ENCODE measurements at places on chromosomes 1 and 21. TPM values are rescaled to one million over a fixed set of nuclear protein-coding genes. Genes with fewer than 3 reads are reported as not detected.

Gene LRRC71
- 1.3 TPM for total RNA-seq

Gene CACNA1S
- total RNA-seq: not detected

Gene XCL1
- 0.26 TPM for total RNA-seq

Gene HORMAD1
- total RNA-seq: 0.84 TPM

Gene GPATCH3
- total RNA-seq: 9.7 TPM

Gene LIN28A
- not detected for total RNA-seq

Gene SRRM1
- total RNA-seq: 113 TPM

Gene ILDR2
- 0.42 TPM for total RNA-seq

Gene PLA2G5
- total RNA-seq: 4.0 TPM

Gene KCNK2
- total RNA-seq: 16.7 TPM

DNA sequence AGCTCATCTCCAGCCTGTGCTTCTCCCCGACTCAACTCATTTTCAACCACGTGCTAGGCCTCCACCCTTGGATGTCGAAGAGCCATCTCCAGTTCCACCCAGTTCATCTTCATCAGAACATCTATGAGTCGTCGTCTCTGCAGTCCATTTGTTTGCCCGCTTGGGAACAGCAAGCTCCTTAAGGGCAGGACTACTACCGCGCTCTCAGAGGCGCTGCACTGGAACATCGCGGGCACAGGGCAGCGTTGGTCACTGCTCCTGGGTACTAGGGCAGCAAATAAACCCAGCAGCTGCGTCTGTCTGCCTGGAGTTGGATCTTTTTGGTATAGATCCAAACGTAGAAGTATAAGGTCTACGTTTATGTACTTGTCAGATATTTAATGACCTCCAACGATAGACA lies 478 bp upstream of the PRDM2 start:
- H3K4me3 ChIP-seq: peak overlapping the region; percentile 90

DNA sequence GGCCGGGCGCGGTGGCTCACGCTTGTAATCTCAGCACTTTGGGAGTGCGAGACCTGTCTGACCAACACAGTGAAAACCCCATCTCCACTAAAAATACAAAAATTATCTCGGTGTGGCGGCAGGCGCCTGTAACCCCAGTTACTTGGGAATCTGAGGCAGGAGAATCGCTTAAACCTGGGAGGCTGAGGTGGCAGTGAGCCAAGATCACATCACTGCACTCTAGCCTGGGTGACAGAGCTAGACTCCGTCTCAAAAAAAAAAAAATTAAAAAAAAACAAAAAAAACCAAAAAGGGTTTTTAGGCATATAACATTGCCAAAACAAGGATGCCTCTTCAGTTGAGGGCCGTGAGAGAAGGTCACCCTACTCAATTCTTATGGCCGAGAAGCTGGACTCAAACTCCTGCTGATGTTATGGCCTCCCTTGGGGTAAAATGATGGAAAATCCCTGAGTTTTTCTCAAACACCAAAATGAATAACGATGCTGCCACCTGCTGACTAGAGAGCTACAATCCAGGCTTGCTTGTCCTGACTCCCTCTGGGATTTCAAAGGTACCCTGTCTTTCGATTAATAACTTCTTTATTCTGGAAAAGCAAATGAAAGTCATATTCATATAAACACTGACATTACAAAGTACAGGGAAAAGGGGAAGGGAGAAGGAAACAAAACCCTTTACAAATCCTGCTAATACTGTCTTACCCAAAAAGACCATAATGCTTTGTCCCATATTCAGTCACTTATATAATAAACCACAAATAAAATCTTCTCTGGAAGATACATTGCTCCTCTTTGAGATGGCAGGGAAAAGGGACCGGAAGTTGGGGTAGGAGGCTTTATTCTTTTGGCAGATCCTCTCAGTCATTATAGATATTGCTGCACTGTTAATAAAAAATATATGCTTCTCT lies 10.7 kb downstream of the RAB42 start:
- no peaks in the 10 kb centered on the region for H3K27me3 ChIP-seq
- no peaks in the 10 kb centered on the region for H3K4me1 ChIP-seq
- no peak overlapping the region for H3K27ac ChIP-seq
- H3K4me3 ChIP-seq: no peak overlapping the region

DNA sequence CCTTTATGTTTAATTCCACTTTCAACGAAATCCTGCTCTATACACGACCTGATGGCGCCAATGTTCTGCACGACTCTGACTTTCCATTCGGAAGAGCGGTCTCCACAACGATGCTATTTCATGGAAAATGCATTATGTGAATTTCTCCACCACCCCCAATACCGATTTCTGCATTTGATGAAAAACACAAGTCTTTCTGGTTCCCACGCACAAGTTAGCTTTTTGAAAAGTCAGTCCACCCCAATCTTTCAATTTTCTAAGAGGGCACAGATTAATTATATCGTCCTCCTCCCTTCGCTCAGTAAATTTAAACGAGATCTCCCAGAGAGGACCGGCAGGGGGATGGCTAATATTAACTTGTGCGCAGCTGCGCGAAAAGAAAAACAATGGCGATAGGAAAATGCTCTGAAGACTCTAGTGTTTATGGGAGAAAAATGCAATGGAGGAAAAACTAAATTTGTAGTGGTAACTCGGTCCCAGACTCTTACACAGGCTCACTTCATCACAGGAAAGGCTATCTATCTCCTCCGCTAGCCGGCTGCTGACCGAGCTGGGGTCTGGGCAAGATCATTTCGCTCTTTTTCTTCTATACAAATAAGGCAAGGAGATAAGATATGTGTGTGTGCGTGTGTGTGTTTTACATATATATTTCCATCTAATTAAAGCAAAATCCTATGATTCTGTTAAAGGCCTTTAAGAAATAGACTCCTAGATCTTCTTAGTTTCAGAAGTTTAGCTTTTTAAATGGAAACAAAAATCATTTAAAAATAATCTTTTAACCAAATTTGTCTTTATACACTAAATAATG lies 1.2 kb upstream of the LHX8 start:
- H3K27me3 ChIP-seq: peaks cover 2% of the 10 kb centered on the region
- DNase-seq: no peak
- no peak overlapping the region for H3K4me3 ChIP-seq
- no peaks in the 10 kb centered on the region for H3K36me3 ChIP-seq

DNA sequence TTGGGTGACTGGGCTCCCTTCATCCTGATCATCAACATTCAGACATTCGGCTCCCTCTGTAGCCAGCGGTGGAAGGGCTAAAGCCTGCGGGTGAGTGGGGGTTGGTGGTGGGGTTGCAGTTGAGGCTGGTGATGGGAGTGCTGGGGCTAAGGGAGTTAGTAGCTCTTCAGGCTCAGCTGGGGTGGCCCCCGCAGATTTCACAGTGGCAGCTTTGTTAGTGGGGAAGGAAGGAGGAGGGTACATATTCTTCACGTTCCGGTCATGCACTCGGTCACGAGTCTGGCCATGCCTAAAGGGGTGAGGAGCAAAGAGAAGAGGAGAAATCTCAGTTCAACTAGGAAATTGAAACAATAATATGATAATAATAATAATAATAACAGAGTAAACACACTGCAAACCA lies 6.8 kb downstream of the PSMB4 start:
- peaks cover 17% of the 10 kb centered on the region for H3K36me3 ChIP-seq
- DNase-seq: no peak
- H3K27me3 ChIP-seq: no peaks in the 10 kb centered on the region
- no peaks in the 10 kb centered on the region for H3K4me1 ChIP-seq
- H3K4me3 ChIP-seq: no peak overlapping the region

DNA sequence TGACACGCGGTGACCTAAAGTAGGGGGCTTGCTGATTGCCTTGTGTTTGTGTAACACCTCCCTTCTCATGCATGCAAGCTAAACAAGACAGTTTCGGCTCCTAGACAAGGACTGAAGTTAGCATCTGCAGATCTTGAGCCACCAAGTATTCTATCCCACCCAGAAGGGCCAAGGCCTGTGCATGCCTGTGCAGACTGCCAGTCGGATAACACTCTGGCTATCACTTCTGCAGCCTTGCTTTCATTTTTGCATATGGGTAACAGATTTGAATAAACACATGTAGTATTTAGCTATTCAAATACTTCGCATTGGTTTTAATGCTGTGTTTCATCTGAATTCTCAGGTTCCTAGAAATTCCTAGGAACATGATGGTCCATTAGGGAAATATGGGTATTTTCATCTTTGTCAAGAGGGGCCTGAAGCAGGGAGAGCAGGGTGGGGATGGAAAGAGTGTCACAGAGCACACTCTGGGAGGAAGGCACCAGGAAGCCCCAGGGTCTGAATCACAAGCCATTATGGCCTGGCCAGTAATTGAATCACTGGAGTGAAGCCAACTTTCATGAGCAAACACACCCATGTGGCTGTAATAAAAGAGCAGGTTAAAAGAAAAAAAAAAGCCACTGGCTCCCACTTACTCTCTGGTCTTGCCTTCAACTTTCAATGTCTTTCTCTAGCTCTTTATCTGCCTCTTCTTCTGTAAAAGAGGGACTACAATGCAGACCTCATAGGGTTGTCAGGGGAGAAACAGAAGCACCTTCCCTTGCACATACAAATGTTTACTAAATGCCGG lies 28.3 kb downstream of the GADD45A start:
- H3K4me3 ChIP-seq: no peak overlapping the region
- no peaks in the 10 kb centered on the region for H3K36me3 ChIP-seq
- peak overlapping the region; percentile 56 for H3K27ac ChIP-seq
- H3K4me1 ChIP-seq: peaks cover 8% of the 10 kb centered on the region

DNA sequence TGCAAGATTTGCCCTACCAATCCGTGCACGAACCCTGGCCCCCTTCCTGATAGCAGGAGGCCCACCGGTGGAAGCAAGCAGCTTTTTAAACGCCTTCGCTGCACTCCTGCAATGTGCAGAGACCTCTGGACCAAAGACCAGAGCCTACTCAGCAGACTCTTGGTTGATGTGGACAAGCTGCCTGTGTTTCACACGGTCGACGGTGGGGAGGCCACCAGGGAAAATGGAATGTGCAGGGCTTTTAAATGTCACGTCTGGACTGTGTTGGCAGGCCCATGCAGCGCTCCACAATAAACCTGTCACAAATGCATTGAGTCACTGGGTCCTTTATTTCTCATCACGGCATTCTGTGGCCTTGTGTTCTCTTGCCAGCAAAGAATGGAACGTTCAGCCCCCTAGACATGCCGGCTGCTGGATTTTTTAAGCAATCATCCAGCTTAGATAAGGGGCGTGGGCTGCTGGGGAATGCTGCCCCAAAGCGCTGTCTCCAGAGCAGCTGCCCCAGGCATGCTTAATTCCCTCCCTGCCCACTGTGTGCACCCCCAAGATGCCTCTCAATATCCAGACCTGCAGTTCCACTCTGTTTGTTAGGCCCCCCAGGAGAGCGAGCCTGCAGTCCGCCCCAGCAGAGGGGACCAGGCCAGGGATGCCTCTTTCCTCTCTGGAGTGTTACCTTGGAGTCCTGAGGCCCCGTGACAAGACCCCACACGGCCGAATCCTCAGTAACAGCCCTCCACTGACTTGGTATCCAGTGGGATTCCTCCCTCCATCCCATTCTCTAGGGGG lies 71.3 kb downstream of the ATP5PO start:
- DNase-seq: no peak
- no peaks in the 10 kb centered on the region for H3K36me3 ChIP-seq
- H3K27me3 ChIP-seq: no peaks in the 10 kb centered on the region
- no peak overlapping the region for H3K4me3 ChIP-seq
- no peaks in the 10 kb centered on the region for H3K4me1 ChIP-seq

GRCh38 chr1:180176965-180177364 lies 22.3 kb downstream of the QSOX1 start:
- H3K27ac ChIP-seq: no peak overlapping the region
- no peaks in the 10 kb centered on the region for H3K4me1 ChIP-seq
- H3K27me3 ChIP-seq: no peaks in the 10 kb centered on the region
- H3K4me3 ChIP-seq: no peak overlapping the region
- peak; percentile 5 for DNase-seq

- no peak overlapping the region for H3K27ac ChIP-seq
- no peak overlapping the region for H3K4me3 ChIP-seq
- H3K27me3 ChIP-seq: no peaks in the 10 kb centered on the region
- no peak for DNase-seq
These were observed 21.7 kb downstream of the RCOR3 start for GRCh38 chr1:211280910-211281309.

DNA sequence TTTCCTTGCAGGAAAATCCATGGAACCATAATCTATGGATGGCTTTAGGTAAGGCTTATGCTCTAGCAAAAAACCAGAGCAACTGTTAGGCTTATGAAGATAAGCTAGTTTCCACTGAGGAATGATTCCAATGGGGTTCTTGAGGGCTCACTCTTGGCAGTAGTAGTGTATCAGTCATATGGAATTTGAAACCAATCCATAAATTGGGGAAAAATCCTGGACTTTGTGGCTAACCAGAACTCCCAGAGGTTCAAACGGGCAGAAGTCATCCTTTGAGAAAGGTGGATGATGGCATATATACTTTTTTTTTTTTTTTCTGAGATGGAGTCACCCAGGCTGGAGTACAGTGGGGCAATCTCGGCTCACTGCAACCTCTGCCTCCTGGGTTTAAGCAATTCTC lies 54.2 kb upstream of the ATF3 start:
- H3K27ac ChIP-seq: no peak overlapping the region
- H3K4me3 ChIP-seq: no peak overlapping the region
- no peaks in the 10 kb centered on the region for H3K4me1 ChIP-seq
- H3K36me3 ChIP-seq: no peaks in the 10 kb centered on the region
- no peaks in the 10 kb centered on the region for H3K27me3 ChIP-seq

DNA sequence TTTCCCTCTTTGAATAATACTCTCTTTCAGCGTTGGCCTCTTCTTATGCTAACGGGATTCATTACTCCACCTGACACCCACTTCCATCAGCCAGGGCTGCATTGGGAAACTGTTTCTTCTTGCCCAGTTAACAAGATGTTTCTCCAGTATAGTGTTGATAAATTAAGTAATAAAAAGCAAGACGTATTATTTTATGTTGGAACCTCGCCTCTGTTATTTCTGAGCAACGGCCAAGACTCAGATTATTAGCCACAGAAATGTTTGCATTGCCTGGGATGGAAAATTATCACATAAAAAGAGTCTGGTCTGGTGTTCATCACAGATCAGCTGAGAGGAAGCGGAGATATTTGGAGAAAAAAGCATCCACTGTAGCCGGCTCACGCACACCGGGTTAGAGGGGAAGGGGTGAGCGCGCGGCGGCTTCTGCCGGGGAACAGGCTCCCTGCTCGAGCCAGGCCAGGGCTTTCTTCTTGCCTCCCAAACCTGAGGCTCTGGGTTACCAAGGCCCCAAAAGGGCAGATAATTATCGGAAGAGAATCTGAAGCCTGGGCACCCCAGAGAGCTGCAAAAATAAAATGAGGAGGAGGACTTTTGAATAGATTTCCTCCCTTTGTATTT lies 189.5 kb downstream of the PRDM16 start:
- no peak for DNase-seq
- H3K27ac ChIP-seq: no peak overlapping the region
- H3K4me1 ChIP-seq: peaks cover 2% of the 10 kb centered on the region
- H3K27me3 ChIP-seq: no peaks in the 10 kb centered on the region
- H3K4me3 ChIP-seq: no peak overlapping the region
- no peaks in the 10 kb centered on the region for H3K36me3 ChIP-seq

- H3K4me1 ChIP-seq: no peaks in the 10 kb centered on the region
- no peaks in the 10 kb centered on the region for H3K36me3 ChIP-seq
- DNase-seq: no peak
- no peak overlapping the region for H3K4me3 ChIP-seq
- no peaks in the 10 kb centered on the region for H3K27me3 ChIP-seq
These were observed 82.8 kb upstream of the ATP1A1 start for GRCh38 chr1:116290085-116290705.

GRCh38 chr1:154186177-154186576 lies 5.7 kb downstream of the TPM3 start:
- H3K4me1 ChIP-seq: peaks cover 3% of the 10 kb centered on the region
- peak; percentile 61 for DNase-seq
- no peaks in the 10 kb centered on the region for H3K27me3 ChIP-seq
- H3K36me3 ChIP-seq: no peaks in the 10 kb centered on the region
- no peak overlapping the region for H3K27ac ChIP-seq

All from aorta (tissue), 5 donors.